Placental pericyte (primary cell): ENCODE measurements at places on chromosomes 7 and 10. TPM values are rescaled to one million over a fixed set of nuclear protein-coding genes. Genes with fewer than 3 reads are reported as not detected.

SEMA4G gene
- total RNA-seq = 0.66 and 1.0 TPM in 2 replicates

AVL9 gene
- 38.9 and 48.1 TPM in 2 replicates for total RNA-seq

PIP gene
- total RNA-seq = not detected in 2 replicates

GSDME gene
- 31.5 and 33.0 TPM in 2 replicates for total RNA-seq

ATG9B gene
- total RNA-seq = not detected in 2 replicates

SUPV3L1 gene
- 27.6 and 63.2 TPM in 2 replicates for total RNA-seq

TMUB1 gene
- total RNA-seq = 29.1 and 33.1 TPM in 2 replicates

CNPY1 gene
- total RNA-seq = not detected in 2 replicates

ADGRA1 gene
- total RNA-seq = not detected in 2 replicates

TBX20 gene
- total RNA-seq = 11.8 and 16.0 TPM in 2 replicates

OLAH gene
- not detected in 2 replicates for total RNA-seq

PITX3 gene
- not detected in 2 replicates for total RNA-seq

PLXDC2 gene
- total RNA-seq = 3.6 and 4.6 TPM in 2 replicates

SPOCK2 gene
- under 0.01 and 0.44 TPM in 2 replicates for total RNA-seq

CTTNBP2 gene
- 2.4 TPM in 1 of 2 replicates, not detected in the other for total RNA-seq

SUGCT gene
- 3.7 and 6.7 TPM in 2 replicates for total RNA-seq

DMBT1 gene
- not detected in 2 replicates for total RNA-seq

BMPER gene
- total RNA-seq = 16.6 and 24.5 TPM in 2 replicates
